ENCODE measurements at places on chromosomes 5 and 9.

DNA sequence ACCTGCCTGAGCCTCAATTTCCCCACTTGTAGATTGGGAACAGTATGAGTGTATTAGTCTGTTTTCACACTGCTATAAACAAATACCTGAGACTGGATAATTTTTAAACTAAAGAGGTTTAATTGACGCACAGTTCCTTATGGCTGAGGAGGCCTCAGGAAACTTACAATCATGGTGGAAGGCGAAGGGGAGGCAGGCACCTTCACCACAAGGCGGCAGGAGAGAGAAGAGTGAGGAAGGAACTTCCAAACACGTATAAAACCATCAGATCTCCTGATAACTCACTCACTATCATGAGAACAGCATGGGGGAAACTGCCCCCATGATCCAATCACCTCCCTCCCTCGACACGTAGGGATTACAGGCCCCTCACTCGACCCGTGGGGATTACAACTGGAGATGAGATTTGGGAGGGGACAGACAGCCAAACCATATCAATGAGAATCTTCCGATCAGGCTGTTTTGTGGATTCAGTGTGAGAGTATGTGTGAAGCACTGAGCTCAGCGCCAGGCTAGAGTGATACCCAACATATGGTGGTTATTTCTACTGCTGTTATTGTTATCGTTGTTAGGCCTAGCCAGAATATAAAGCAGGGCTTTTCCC is 14.6 kb upstream of the LMX1B start:
- no peak for DNase-seq

DNA sequence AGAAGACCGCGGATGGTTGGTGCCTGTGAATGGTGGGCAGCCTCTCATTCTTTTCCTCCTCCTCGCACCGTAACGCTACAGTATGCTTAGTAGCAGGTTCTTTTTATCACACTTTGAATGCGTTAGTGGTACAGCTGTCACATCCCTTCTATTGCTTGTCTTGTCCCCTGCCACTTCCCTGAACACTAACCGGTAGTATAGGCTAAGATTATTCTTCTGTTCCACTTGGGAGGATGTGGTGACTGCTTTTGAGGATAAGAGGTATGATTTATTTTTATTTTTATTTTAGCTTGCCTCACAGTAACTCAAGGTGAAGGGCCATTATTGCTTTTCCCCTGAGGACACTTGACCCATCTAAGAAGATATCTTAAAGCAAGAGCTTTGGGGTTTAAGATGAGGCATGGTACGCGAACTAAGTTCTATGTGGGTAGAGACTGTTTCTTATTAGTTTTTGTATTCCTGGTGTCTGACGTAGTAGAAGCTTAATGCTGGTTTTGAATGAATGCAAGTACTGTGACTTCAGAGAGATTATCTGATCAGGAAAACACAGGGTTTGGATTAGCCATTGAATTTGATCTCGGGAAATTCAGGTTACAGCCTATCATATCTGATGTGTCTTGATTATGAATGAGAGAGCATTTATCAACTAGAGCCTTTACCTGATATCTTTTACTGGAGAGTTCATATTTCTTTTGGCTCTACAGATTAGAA is 951 bp downstream of the UNC13B start:
- DNase-seq: no peak

GRCh38 chr9:89753472-89754055 is 148.8 kb downstream of the GADD45G start:
- DNase-seq: no peak

DNA sequence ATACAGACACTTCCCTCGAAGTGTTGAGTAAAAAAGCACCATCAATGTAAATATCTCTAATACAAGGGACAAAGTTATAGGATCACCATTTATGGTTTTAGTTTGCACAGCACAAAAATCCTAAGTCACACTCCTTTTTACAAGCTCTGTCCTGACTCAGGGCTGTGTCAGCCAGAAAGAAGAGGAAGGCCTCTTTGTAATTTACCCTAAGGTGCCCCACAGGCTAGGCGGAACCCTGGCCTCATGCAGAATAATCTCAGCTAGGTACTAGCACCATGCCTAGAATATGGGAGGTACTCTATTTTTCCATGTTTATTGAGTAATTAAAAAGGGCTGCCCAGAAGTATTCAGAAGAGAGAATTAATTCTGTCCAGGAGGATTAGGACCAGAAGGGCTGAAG is 36.9 kb downstream of the HAVCR1 start:
- DNase-seq: no peak

- peak; percentile 48 for DNase-seq
These were observed 6.9 kb downstream of the NOL6 start for GRCh38 chr9:33466565-33467495.

DNA sequence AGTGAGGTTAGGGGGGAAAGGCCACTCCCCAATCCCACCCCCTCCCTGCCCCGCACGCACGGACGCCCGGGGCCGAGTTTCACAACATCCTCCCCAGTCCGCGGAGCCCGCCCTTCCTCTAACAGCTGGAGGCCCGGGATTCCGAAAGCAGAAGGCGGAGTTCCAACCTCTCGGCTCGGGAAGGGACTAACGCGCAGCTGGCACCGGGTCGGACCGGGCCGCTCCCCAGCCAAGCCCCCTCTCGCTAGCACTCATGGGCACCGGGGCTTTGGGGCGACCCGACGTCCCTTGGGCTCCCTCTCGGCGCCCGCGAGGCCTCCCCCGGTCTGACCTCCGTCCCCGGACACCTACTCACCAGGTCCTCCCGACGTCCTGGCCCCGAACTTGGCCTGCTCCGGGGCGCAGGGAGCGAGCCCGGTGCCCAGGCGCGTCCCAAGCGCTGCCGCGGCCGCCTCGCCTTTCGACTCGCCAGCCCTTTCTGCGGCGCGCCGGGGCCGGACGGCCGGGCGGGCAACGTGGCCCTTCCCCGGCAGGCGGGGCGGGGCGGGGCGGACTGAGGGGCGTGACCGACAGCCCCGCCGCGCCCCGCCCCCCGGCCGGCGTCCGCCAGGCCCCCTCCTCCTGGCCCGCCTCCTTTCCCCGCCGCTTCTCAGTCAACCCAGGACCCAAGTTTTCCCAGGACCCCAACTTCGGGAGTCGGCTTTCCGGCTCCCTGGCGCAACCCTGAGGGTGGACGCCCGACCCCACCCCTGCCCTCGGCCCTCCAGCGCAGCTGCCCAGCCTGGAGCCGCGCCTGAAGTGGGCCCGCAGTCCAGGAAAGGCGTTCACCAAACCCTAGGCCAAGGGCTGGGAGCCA is at the start of gene MGAT1:
TSS of gene MGAT1 (minus strand) at position 482 of the 856 bp plus-strand sequence. CDS start 9,835 bp downstream, outside the sequence.
- DNase-seq: no peak

DNA sequence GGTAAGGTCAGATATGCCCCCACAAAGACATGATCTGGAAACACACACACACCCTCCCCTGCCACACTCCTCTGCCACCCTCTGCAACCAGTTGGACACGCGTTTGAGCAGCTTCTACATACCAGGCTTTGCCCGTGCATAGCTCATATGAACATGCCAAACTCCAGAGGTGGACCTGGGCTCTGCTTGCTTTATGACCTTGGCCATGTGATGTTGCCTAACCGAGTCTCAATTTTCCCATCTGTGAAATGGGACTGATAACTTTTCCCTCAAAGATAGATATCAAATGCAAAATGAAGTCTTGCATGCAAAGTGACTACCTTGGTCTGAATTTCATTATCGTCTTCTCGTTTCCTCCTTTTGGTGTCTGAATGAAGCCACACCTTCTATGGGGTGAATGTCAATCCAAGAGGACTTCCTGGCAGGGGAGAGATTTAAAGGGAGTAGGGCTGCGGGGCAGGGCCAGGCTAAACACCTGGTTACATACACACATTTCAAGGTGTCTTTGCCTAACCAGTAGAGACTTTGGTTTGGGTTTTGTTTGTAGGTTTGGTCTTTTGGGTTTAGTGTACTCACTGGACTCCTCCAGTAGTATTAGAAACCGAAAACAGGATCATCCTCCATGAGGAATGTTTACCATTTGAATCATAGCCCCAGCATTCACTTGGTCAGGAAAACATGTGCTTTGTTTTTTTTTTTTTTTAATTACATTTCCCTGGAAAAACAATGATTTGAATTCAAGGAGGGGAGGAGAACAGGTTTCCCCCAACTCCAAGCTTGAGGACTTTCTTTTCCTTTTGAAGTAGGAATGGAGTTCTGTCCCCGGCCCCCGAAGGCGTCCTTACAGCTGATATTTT is 63.2 kb downstream of the COL27A1 start:
- DNase-seq: no peak

DNA sequence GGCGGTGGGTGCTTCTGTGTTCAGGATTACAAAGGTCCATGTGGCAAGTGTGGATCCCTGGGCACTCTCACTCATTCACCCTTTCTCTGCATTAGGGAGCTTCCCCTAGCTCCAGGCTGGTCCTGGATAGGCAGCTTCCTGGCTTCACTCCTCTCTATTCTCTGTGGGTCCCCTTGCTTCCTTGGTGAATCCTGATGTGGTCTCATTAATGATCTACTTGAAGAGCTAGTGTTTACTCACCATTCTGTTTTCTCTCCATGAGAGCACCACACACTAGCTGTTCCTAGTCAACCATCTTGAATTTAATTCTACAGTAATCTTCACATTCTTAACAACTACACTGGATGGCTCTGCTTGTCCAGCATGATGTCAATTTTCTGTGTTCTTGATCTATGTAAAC is 90.0 kb upstream of the PLPPR1 start:
- no peak for DNase-seq

Measured in kidney capillary endothelial cell (primary cell).